ENCODE measurements at places on chromosomes 16 and 17.

DNA sequence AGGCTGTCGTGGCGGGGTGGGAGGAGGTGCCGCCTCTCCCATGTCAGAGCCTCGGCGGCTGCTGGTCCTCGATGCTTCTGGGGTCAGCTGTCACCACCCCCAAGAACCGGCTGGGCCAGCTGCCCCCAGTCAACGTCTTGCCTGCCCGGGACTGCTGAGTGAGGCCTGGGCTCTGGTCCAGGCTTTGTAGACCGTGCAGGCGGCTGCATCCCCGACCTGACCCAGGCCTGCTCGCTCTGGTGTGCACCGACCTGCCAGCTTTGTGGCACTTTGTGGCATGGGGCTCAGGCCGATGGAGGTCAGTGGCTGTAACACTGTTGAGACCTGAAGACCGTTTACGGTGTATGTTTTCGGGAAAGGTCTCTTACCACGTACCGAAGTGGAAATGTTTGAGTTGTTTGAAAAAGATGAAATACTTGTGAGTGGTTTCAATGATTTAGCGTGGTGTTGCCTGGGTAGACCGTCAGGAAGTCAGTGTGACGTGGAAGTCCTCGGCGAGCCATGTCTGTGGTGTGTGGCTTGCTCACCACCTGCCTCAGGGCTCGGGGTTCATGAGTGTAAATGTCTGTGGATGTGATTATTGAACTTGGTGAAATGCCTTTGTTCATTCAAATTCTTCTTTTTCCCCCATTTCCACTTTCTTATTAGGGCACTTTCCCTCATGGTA is 53.2 kb upstream of the ZNF750 start:
- no peak for DNase-seq

DNA sequence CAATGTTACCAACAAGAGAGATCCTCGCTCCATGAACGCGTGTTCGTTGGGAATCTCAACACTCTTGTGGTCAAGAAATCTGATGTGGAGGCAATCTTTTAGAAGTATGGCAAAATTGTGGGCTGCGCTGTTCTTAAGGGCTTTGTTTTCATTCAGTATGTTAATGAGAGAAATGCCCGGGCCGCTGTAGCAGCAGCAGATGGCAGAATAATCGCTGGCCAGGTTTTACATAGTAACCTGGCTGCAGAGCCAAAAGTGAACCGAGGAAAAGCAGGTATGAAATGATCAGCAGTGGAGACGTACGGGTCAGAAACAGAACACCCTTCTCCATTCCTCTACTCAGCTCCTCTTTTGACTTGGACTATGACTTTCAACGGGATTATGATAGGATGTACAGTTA is 13.3 kb downstream of the SOCS1 start:
- no peak for DNase-seq

DNA sequence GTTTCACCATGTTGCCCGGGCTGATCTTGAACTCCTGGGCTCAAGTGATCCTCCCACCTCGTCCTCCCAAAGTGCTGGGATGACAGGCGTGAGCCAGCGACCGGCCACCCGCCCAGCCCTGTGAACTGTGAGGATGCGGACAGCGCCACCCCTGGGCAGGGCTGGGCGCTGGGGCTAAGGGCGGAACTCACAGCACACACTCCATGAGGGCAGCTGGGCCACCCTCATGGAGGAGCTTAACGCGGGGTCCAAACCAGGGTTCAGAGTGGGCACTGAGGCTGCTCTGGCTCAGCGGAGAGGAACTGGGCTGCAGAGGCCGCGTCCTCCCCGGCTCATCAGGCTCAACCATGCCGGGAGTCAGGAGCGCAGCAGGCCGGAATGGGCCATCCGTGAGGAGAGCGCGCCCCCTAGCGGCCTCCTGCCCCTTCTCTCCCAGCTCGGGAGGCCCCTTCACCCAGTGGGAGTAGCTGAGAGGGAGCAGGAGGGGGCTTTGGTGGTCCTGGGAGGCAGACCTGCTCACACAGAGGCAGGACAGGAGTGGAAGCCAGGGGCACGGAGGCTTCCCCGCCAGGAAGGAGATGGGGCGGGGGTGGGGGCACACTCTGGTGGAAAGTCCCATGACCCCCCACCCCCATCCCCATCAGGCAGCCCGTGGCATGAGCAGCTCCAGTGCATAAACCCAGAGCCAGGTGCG is 13.8 kb downstream of the CORO7 start:
- DNase-seq = peak; percentile 29

- no peak for DNase-seq
These were observed 3.2 kb downstream of the SLC22A31 start for GRCh38 chr16:89197033-89197632.

- no peak for DNase-seq
These were observed 15.6 kb upstream of the DDX19A start for GRCh38 chr16:70331091-70331490.

GRCh38 chr17:73743518-73744201 is 99.4 kb upstream of the SDK2 start:
- DNase-seq = no peak

- no peak for DNase-seq
These were observed 23.8 kb upstream of the SLC12A3 start for GRCh38 chr16:56841233-56841632.

GRCh38 chr17:50956750-50957523 is 90.8 kb upstream of the TOB1 start:
- peak; percentile 34 for DNase-seq
